H4 (cell line): ENCODE measurements at places on chromosomes 5 and 9. TPM values are rescaled to one million over a fixed set of nuclear protein-coding genes. Genes with fewer than 3 reads are reported as not detected.

GRCh38 chr9:114898741-114899140 is 31.6 kb downstream of the TNFSF8 start:
- no peak for DNase-seq

GRCh38 chr9:121508415-121508814 is 8.8 kb upstream of the GGTA1 start:
- DNase-seq: no peak

- DNase-seq: no peak
Observed at GRCh38 chr9:15831384-15831783, 278.5 kb downstream of the CCDC171 start.

Gene NSG2
- total RNA-seq: not detected in 2 replicates

DNA sequence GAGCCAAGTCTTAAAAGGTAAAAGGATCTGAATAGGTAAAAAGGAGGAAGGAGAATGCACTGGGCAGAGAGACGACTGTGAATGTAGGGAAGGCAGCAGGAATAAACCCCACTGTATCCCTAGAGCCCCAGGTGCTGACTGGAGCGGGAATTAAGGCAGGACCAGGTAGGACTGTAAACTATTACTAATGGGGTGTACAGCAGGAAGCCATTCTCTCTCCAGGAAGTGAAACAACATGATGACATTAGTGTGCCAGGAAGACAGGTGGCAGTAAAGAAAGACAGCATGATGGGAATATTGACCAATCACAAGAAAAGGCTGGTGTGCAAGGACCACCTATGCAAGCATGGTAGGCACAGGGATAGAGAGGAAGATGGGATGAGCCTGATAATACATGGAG is 433.0 kb downstream of the DNAH5 start:
- DNase-seq: no peak
